Left cardiac atrium (tissue), 4 donors: ENCODE measurements at places on chromosomes 7 and 10. TPM values are rescaled to one million over a fixed set of nuclear protein-coding genes. Genes with fewer than 3 reads are reported as not detected.

GRCh38 chr7:87218796-87219544, 562 bp downstream of the TMEM243 start:
- peak; percentile 75 for DNase-seq

DNA sequence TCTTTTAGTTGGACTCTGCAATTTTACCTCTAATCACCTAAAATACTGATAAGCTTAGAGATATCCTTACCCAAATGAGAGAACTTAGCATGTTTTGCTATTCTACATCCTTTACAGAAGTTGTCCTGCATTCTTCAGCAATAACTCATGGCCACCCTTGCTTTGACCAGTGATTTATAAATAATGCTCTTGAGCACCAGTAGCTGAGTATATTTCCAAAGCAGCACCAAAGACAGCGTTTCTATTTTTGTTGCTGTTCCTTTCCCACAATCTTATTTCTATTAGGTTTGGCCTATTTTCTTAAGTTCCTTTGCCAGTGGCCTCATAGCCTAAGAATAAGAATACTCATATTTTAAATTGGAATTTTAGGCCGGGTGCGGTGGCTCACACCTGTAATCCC, 15.0 kb downstream of the ARPC1A start:
- no peak for DNase-seq

GRCh38 chr10:3046210-3046779, 21.1 kb upstream of the PFKP start:
- no peak for DNase-seq

DNA sequence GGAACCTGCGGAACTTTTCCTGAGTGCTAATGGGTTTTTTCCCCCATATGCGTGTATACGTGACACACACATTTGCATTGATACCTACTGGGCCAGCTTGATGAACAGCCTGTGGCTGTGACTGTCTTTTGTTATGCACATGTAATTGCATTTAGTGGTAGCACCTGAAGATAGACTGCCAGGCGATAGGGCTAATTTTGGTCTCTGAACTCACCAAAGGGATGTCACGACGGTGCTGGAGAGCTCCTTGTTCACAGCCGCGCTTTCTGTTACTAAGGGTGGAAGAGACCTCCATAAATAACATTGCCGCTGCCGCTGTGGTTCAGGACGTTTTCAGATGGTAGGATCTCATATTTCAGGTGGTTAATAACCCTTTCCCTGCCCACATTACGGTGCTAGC, 133.2 kb downstream of the CAMK1D start:
- no peak for DNase-seq

DNA sequence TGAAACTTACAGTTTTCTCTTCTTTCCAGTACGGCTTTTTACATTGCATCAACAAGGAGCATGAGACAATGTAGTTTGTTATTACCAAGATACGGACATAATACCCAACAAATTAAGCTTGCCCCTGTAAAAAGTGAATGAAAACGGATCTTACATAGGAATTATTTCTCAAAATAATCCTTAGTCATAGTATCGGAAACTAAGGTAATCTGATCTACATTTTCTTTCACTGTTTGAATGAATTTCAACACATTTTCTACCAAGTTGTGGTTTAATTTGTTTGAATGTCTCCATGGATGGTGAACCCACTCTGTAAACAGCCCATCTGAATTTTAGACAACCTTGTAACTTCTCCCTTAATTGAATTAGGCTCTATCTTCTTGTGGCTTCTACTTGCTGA, 90.5 kb downstream of the INHBA start:
- no peak for DNase-seq

GRCh38 chr7:28854750-28855074, 103.4 kb downstream of the TRIL start:
- no peak for DNase-seq

GRCh38 chr10:127462643-127463295, 86.3 kb upstream of the NPS start:
- DNase-seq = no peak

- no peak for DNase-seq
These were observed 17.6 kb upstream of the LAMB1 start for GRCh38 chr7:108020585-108020984.

- no peak for DNase-seq
These were observed 23.6 kb downstream of the SLC35B4 start for GRCh38 chr7:134293002-134293740.

- no peak for DNase-seq
These were observed 41.5 kb upstream of the DMTF1 start for GRCh38 chr7:87110778-87111177.

GRCh38 chr10:25232204-25232603, 57.4 kb downstream of the GPR158 start:
- no peak for DNase-seq

- peak; percentile 59 for DNase-seq
These were observed 4.0 kb upstream of the RBM28 start for GRCh38 chr7:128347647-128348097.

- no peak for DNase-seq
These were observed 241.3 kb upstream of the KMT2E start for GRCh38 chr7:104772405-104773345.

GRCh38 chr7:116018731-116019130, 11.8 kb downstream of the TFEC start:
- no peak for DNase-seq

- no peak for DNase-seq
These were observed 436.3 kb upstream of the NPVF start for GRCh38 chr7:25664593-25664992.

DNA sequence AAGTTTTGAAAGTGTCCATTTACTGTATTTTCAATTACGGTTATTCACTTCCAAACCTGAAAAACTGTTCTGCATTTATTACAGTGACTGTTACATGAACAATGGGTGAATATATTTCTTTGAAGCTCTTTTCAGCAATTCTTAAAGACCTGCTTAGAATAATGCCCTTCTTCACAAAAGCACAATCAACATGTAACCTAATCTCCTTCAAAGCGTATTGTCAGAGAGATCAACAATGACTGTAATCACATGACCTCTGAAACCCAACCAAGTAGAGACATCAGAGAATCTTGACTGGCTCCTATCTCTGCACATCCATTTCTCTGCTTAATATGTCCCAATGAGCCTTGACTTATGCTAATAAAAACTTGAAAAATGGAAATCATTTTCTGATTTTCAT, 126.7 kb downstream of the NRCAM start:
- DNase-seq = no peak

DNA sequence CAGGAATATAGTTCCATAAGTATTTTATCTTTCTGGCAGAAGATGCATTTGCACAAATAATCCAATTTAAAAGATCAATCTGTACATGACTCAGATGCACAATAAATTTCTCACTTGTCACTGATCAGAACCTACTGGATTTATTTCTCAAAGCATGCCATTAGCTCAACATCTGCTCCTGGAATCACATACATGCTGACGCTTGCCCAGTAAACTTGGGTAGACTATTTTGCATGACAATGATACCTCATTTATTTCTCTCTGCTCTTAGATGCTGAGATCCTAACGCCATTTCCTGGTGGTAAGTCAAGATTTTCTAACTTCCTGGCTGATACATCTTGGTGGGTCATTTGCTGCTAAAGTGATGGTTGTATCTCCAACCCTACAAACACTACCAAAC, 33.8 kb upstream of the C10orf120 start:
- no peak for DNase-seq

DNA sequence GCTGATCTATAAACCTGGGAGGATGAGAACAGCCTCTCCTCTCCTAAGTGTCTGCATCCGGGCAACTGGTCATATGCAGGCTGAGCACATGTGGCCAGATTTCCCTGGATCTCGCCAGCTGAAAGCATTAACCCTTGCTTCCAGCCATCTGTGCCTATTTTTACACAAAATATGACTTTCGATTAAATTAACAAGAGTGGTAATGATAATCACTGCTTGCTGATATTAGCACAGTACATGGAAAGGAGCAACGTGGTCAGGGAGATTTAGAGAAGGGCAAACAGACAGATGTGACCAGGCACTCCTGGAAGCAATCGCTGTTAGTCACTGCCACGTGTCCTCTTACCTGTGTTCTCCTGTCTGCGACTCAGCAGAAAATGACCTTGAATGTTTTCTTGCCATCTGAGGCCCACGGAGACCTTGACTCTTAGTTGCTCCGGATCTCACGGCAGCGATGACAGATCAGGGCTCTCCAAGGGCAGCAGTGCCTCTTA, 59.5 kb upstream of the NPTX2 start:
- DNase-seq = no peak

GRCh38 chr7:89477991-89478390, 676.3 kb upstream of the STEAP1 start:
- no peak for DNase-seq

- peak; percentile 94 for DNase-seq
These were observed 9.9 kb downstream of the TTYH3 start for GRCh38 chr7:2641406-2642393.

- no peak for DNase-seq
These were observed 37.8 kb upstream of the MMD2 start for GRCh38 chr7:4996696-4997222.

- no peak for DNase-seq
These were observed 138.0 kb downstream of the CDH23 start for GRCh38 chr10:71534568-71535194.

DNA sequence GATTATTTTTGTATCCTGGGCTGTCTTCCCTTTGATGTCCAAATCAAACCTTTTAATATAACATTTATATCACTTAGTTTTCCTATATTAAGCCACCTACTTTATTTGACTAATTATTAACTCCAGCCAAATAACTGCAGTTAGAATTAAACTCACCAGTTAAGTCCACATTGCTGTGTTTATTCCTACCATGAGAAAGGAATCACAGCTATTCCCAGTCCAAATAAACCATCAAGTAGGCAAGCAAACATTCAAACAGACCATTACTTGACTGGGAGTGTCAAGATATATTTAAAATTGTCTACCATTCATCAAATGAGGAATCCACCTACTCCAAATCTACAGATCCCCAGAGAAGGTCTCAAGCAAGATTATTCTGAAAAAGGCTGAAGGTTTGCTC, 22.4 kb downstream of the PDE1C start:
- no peak for DNase-seq

DNA sequence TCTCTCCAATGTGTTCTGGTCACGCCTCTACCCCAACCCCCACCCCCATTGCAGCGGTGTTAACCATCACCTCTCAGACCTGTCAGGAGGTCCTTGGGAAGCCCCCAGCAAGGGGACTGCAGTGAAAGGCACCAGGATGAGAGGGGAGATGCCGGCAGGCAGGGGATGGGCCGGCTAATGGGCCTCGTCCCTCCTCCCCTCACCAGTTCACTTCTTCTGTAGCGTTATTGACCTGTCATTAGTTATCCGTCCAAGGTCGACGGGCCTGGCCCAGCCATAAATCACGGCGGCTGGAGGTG, 18.8 kb downstream of the POLL start:
- no peak for DNase-seq

DNA sequence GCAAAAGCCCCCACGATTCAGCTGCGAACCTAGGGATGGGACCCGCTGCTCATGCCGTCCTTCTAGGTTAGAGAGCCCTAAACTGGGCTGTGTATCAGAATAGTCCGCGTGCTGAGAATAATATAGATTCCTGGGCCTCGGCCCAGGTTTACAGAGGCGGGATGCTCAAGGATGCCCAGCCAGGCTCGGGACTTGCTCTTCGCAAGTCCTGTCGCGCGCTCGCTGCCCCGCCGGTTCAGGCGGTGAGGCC, 266 bp upstream of the STMP1 start:
- no peak for DNase-seq

GRCh38 chr10:114623661-114624294, 34.3 kb downstream of the ABLIM1 start:
- no peak for DNase-seq

Gene GRB10
- 45.6 TPM for total RNA-seq

Gene SPDYE3
- not detected for total RNA-seq

Gene AGAP5
- 4.2 TPM for total RNA-seq

Gene LEP
- 25.6 TPM for total RNA-seq

Gene UPK3B
- 33.8 TPM for total RNA-seq

Gene STEAP4
- total RNA-seq = 105 TPM

Gene PDE6C
- total RNA-seq = not detected
